ENCODE measurements at places on chromosomes 4 and X. TPM values are rescaled to one million over a fixed set of nuclear protein-coding genes. Genes with fewer than 3 reads are reported as not detected.

CXCL10 gene
- total RNA-seq, result 1.3 TPM

- no peaks in the 10 kb centered on the region for H3K27me3 ChIP-seq
- peaks cover 2% of the 10 kb centered on the region for H3K4me1 ChIP-seq
- peak; percentile 20 for DNase-seq
- H3K36me3 ChIP-seq, result peaks cover 31% of the 10 kb centered on the region
- H3K4me3 ChIP-seq, result no peak overlapping the region
Observed at GRCh38 chrX:139766545-139766983, 58.6 kb upstream of the MCF2 start.

- no peak for DNase-seq
- H3K4me3 ChIP-seq, result no peak overlapping the region
- H3K27ac ChIP-seq, result no peak overlapping the region
- no peaks in the 10 kb centered on the region for H3K36me3 ChIP-seq
- peaks cover 31% of the 10 kb centered on the region for H3K4me1 ChIP-seq
Observed at GRCh38 chr4:7652006-7652405, 217.3 kb upstream of the PSAPL1 start.

SHROOM4 gene
- not detected for total RNA-seq

DNA sequence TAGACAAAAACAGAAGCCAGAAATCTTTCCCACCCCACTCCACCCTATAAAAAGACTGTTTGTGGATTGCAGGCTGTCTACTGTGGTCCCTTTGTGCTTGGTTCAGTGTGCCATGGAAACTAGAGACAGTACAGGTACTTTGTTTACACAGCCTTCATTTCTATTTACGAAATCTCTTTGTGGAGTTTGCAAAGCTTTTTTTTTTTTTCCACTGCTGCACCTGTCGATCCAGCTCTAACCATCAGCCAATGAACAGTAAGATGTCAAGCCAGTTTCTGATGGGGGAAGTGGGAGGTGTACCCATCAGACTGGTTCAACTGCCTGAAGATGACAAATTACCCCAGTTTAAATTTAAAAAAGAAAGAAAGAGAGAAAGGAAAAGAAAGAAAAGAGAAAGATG, 20.2 kb upstream of the LRBA start:
- H3K27me3 ChIP-seq, result no peaks in the 10 kb centered on the region
- H3K36me3 ChIP-seq, result no peaks in the 10 kb centered on the region
- H3K4me1 ChIP-seq, result peaks cover 21% of the 10 kb centered on the region
- H3K27ac ChIP-seq, result no peak overlapping the region
- no peak for DNase-seq
- no peak overlapping the region for H3K4me3 ChIP-seq

TEX11 gene
- 0.07 TPM for total RNA-seq

INTU gene
- total RNA-seq, result not detected

CTAG1B gene
- total RNA-seq, result not detected

SSX4 gene
- total RNA-seq, result not detected

KDM6A gene
- total RNA-seq, result 21.8 TPM

DNA sequence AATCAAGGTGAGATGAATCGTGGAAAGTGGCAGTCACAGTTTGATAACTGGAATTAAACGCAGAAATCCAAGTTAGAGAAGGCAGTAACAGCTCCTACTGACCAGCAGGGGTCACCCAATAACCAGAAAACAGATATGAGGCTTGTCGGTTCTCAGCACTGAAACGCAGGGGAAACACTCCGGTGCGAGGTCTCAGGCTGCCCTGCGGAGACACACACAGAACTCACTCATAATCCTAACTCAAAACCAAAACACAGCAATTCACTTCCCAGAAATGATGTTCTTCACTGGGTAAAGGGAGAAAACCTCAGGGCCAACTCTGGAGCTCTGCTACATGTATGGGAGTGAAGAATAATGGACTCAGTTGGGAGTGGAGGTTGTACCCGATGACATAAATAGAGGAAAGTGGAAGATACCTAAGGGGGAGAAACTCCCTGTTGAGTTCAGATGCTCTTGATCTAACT, 384.4 kb downstream of the RAPGEF2 start:
- H3K4me3 ChIP-seq, result no peak overlapping the region
- peaks cover 3% of the 10 kb centered on the region for H3K27me3 ChIP-seq
- H3K27ac ChIP-seq, result no peak overlapping the region

GRCh38 chrX:69311936-69312670, 146.8 kb upstream of the PJA1 start:
- no peaks in the 10 kb centered on the region for H3K4me1 ChIP-seq
- no peak overlapping the region for H3K27ac ChIP-seq
- H3K4me3 ChIP-seq, result no peak overlapping the region
- no peaks in the 10 kb centered on the region for H3K36me3 ChIP-seq
- no peak for DNase-seq

DNA sequence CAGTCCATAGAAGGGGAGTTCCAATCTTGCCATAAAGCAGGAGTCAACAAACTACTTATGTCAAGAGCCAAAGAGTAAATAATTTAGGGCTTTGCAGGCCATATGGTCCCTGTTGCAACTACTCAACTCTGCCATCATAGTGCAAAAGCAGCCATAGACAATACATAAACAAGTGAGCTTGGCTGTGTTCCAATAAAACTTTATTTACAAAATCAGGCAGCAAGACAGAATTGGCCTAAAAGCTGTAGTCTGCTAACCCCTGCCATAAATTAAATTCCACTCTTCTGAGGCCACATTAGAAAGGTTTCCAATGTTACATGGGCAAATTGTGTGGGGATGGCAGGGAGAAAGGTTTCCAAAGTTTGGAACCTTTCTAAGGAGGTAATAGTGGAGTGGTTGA, 14.7 kb downstream of the TRMT2B start:
- no peak for DNase-seq
- peaks cover 24% of the 10 kb centered on the region for H3K36me3 ChIP-seq
- no peak overlapping the region for H3K4me3 ChIP-seq
- H3K27ac ChIP-seq, result no peak overlapping the region
- no peaks in the 10 kb centered on the region for H3K4me1 ChIP-seq

DNA sequence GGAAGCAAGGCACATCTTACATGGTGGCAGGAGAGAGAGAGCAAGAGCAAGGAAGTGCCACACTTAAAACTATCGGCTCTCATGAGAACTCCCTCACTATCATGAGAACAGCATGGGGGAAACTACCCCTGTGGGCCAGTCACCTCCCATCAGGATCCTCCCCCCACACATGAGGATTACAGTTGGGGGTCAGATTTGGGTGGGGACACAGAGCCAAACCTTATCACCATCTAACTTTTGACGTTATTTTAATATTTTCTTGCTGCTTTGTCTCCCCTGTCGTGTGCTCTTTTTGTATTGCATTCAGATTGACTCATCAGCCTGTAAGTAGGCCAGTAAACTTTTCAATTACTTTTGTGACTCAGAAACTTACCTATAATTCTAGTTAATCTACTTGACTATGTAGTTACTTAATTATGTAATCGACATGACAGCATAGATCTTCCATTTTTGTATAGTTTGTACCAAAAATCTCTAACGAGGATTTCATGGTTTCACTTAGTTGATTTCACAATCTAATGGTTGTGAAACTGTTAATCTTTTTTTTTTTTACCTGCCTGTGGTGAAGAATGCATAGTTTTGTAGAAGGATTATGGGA, 18.3 kb downstream of the STIM2 start:
- no peaks in the 10 kb centered on the region for H3K27me3 ChIP-seq
- no peak overlapping the region for H3K4me3 ChIP-seq
- peak overlapping the region; percentile 76 for H3K27ac ChIP-seq

GCNA gene
- 3.5 TPM for total RNA-seq

GPC3 gene
- 0.25 TPM for total RNA-seq

DNA sequence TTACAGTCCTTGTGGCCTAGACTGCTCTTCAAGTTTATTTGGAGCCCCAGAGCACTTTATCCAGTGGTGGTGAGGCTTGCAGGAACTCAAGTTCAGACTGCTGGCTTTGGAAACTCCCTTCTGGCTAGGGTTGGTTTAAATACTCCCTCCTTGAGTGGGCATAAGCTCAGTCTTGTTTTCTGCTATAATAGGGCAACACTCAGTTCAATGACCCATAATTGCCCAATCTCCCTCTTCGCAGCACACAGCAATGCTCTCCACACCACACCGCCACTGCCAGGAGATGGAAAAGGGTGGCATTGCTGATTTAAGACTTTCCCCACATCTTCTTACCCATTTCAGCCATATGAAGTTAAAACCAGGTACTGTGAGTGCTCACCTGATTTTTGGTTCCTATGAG, 27.9 kb upstream of the USP38 start:
- no peak overlapping the region for H3K4me3 ChIP-seq
- no peaks in the 10 kb centered on the region for H3K4me1 ChIP-seq
- no peaks in the 10 kb centered on the region for H3K27me3 ChIP-seq
- no peak overlapping the region for H3K27ac ChIP-seq
- no peaks in the 10 kb centered on the region for H3K36me3 ChIP-seq

All from activated T-helper 2 cell treated with anti-CD3 and anti-CD28 coated beads, Interferon-gamma antibody, Interleukin-2, Interleukin-4, amounts not matched to agents 10 μg/mL and 5 μg/mL and 100 μg/mL, durations not matched to agents 14 hours and 24 hours and 36 hours (primary cell).